ENCODE measurements at places on chromosomes 2 and 18.
A peak's percentile ranks its signal among the peaks of the same experiment; 100 is the strongest.

GRCh38 chr18:66722671-66723070, 118.8 kb upstream of the CDH19 start:
- no peak for DNase-seq

GRCh38 chr2:224034017-224034416, 5.1 kb downstream of the SERPINE2 start:
- no peak for DNase-seq

DNA sequence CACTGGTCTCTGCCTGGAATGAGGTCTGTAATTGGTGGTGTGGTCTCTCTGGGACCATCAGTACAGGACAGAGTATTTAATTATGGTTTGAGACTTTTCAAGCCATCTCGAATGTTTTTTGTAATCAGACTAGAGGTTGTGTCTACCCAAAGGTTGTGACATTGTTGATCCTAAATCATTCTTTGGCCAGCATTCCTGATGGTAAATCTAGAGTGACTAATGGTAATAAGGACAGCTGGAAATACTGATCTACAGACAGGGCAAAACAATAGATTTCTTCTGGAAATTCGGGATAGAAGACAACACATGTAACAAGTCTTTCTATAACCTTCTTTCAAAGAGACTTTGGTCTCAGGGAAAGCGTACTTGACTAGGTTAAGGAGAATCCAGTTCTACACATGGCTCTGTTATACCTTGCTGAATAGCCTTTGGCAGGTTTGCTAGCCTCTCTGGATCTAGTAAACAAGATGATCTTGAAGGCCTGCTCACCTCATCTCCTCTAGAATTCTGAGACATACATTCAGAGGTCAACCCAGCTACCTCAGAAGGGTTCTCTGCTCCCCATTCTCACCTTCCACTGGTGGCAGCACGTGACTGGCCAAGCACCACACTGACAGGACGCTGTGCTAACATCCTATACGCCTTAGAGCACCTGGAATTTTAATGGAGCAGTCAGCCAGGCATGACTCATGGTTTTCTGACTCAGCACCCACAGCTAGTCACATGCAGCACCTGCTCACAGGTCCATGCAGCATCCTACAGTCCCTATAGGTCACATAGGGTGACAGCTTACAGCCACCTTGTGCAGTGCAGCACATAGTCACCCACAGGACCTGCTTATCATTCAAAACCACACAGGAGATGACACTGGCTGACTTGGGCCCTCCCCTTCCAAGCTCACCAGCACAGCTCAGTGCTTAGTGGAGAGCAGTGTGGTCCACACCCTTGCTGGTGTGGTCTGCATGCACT, 12.2 kb downstream of the PLB1 start:
- DNase-seq, result no peak

- no peak for DNase-seq
These were observed 230.8 kb downstream of the ATAD2B start for GRCh38 chr2:23695890-23696751.

GRCh38 chr2:46269001-46269400, 28.2 kb upstream of the EPAS1 start:
- DNase-seq, result no peak

DNA sequence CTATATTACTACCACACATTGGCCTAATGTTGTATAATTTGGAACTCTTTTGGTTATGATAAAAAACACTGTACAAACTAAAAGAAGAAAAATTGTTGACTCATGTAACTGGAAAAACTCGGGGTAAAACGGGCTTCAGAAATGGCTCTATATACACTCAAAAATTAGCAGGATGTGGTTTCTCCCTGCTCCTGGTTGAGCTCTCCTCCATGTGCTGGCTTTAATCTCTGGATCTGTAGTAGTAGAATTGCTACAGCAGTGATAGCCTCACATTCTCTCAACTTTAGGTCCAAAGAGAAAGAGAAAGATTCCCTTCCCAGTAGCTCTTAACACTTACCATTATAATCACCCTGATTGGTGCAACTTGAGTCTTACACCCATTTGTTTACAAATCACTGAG, 274.9 kb upstream of the GALNT5 start:
- DNase-seq, result no peak

- no peak for DNase-seq
These were observed 355.4 kb upstream of the GULP1 start for GRCh38 chr2:187936228-187936627.

- DNase-seq, result no peak
These were observed 82.0 kb upstream of the CCDC195 start for GRCh38 chr2:224798180-224798579.

- no peak for DNase-seq
These were observed 68.0 kb downstream of the INPP4A start for GRCh38 chr2:98512699-98513098.

- DNase-seq, result no peak
These were observed 47.3 kb upstream of the FZD7 start for GRCh38 chr2:201986463-201986735.

- no peak for DNase-seq
These were observed 128.2 kb upstream of the CXCR4 start for GRCh38 chr2:136246086-136246669.

- no peak for DNase-seq
These were observed 18.1 kb upstream of the E2F6 start for GRCh38 chr2:11483806-11484617.

DNA sequence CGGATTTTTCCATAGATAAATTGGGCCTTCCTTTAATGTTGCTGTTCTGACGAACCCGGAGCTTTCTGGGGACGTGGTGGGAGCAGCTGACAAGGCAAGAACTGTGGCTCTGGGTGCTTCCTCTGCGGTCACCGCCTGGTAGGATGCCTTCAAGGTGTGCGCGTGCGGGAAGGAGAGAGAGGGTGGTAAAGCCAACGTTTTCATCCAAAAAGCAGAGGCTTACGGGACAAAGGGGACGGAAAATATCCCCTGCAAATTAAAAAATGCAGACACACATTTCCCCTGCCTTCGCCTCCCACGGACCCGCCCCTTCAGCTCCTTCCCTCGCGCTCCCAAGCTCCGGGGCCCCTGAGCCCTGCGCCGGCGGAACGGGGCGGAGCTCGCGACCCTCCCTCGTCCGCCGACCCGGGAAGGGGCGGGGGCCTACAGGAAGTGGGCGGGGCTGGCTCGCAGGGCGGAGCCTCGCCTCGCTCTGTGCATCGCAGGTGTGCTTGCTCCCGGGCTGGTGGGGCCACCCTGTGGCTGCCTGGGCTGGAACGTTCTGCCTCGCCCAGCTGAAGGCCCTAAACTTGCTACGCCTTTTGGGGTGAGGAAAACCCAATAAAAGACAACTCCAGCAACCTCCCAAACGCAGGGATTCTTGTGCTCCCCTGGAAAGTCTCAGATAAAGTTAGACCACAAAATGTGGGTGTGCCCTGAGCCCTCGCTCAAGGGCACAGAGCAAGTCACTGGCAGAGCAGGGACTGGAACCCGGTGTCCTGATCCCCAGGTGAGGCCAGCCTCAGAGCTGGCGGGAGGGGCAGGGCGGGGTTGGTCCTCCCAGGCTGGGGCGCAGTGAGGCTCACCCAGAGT, 25.4 kb upstream of the SLC66A3 start:
- DNase-seq, result peak; percentile 75

DNA sequence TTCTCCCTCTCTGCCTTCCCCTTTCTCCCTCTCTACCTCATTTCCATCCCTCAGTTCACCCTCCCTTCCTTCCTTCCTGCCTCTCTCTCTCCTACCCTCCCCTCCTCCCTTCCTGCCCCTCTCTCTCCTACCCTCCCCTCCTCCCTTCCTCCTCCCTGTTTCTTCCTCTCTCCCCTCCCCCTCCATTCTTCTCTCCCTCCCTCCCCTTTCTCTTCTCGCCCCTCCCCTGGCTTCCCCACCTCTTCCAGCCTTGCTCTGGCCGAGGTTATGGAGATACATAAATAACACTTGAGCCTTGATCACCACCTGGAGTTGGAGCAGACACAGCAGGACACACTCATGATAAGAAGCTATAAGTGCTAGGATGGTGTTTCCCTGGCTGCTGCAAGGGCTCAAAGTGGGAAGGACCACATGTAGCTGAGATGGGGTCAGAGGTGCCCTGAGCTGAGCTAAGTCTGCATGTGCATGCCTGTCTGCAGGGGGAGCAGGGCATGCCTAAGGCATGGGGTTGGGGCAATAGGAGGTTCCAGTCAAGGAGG, 326.1 kb upstream of the HS6ST1 start:
- DNase-seq, result no peak

DNA sequence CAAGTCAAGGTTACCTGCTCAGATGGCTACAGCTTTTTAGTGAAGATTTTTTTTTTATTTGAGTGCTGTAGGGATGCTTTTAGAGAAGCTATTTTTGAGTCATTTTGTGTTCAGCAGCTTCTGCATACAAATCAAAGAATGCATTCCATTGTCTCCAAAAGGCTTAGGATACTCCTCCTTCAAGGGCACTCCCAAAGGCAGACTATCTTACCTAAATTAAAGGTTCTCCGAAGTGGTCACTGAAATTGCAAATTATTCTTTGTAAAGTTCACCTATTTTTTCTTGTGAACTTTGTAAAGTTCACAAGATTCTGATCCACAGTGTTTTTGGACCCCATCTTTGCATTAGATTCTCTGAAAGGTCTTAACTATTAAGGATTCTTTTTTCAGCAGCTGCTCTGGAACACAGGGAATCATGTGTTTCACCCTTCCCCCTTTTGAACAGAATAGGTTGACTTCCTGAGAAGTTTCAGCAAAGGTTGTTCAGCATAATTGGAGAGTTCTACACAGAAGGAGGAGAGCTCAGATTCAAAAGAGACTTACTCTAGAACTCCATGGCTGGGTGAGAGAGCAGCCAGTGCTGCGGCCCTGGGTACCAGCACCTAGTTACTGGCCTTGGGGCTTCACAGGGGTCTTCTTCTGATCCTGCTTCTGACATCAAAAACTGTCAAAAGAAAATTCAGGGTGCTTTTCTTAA, 14.5 kb downstream of the CLIP4 start:
- no peak for DNase-seq

- no peak for DNase-seq
These were observed 254.6 kb downstream of the CDH20 start for GRCh38 chr18:61587865-61588264.

DNA sequence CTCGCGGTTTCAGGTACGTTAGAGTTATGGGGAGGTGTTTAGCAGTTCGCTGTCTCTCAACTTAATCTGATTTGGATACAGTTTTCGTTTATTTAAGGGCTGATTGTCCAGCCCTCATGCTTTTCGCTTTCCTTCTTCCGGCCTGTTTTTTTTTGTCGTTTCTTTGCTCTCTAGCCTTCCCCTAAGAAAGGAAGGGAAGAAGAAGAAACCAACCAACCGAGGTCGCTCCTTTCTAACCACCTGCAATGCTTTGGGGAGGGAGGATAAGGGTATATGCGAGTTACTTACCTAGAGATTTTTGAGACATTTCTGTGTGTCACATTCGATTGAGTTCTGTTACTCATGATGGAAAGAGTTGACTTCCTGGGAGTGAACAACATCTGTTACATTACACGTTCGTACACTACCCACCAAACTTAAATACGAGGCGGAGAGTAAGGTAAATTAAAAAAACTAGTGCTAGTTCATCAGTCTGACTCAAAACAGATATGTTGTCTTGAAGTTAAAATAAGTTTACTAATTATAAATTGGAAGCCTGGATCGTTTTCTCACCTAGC, 918 bp downstream of the EIF5B start:
- no peak for DNase-seq

GRCh38 chr18:25834061-25834460, 256.4 kb downstream of the SS18 start:
- DNase-seq, result no peak

- no peak for DNase-seq
These were observed 642.6 kb downstream of the RNF144A start for GRCh38 chr2:7559791-7560190.

DNA sequence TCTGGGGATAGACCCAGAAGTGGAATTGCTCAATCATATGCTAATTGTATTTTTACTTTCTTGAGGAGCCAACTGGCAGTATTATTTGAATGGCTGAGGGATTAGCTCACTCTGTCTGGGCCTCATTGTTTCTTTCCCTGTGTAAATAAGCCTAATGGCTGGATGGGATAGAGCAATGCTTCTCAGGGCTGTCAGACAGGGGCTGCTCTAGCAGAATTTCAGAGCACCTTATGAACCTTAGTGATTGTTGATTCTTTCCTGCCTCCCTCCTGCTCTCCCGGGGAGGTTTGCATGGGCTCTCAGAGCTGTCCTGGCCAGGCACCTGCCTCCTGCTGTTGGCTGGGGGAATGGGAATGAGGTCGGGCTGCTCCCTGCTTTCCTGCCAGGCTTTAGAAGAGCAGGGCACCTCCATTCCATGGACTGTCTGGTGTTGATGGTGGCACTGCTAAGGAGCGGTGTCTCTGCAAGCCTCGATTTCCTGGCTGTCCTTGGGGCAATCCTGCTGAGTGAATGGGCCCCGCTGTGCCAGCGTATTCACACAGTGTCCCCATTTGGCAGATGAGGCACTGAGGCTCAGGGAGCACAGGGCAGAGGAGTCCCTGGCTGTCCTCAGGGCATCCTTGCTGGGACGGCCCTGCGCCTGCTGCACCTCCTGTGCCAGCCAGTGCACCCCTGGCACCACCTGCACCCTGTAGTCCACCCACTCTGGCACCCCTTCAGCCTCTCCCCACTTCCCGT, 468.2 kb upstream of the HS6ST1 start:
- DNase-seq, result peak; percentile 26

DNA sequence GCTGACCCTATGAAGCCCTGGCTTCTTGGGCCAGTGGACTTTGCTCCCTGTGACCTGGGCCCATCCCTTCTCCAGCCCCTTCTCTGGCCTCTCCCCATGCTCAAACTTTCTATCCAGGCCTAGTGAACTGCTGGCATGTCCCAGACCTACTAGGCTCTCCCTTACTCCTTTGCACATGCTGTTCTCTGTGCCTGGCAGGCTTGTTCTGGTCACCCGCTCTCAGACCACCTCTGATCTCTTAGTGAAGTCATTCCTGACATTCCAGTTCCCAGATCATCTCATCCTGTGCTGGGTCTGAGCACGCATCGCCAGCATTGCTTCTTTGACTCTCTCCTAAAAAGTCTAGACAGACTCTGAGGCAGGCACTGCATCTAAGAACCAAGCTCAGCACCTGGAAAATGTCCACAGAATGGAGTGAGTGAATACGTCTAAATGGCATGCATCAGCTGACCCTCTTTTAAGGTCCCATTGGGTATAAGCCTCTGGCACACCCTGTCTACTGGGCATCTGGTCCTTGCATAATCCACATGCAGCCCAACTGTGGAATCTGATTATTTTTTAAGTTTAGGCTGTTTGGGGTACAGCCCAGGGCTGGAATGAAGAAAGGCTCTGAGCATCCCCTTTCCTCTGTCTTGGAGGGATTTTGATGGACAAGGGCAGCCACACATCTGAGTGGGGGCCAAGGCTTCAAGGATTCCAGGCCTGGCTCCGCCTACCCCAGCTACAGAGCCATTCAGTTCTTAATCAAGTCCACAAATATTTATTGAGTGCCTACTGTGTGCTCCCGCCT, 130.6 kb upstream of the HAAO start:
- DNase-seq, result no peak

DNA sequence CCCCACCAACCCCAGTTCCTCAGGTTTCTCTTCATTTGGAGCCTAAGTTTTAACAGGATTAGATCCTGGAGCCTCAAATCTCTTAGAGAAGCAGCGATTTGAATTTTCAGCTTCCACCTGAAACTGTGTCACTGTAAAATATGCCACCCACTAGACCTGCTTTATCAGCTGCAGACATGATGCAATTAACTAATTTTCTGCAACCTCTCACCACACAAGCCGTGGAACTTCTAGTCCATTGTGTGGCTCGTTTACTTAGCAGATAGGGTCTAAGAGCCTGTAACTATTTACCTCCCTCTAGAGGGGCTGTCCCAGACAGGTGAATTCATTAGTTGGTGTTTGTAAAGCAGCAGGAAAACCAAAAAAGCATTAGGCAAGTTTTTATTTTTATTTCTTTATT, 31.6 kb upstream of the FZD5 start:
- no peak for DNase-seq

Measured in endothelial cell (in vitro differentiated cells).